Amniotic epithelial cell (primary cell): ENCODE measurements at places on chromosomes 4 and X.

DNA sequence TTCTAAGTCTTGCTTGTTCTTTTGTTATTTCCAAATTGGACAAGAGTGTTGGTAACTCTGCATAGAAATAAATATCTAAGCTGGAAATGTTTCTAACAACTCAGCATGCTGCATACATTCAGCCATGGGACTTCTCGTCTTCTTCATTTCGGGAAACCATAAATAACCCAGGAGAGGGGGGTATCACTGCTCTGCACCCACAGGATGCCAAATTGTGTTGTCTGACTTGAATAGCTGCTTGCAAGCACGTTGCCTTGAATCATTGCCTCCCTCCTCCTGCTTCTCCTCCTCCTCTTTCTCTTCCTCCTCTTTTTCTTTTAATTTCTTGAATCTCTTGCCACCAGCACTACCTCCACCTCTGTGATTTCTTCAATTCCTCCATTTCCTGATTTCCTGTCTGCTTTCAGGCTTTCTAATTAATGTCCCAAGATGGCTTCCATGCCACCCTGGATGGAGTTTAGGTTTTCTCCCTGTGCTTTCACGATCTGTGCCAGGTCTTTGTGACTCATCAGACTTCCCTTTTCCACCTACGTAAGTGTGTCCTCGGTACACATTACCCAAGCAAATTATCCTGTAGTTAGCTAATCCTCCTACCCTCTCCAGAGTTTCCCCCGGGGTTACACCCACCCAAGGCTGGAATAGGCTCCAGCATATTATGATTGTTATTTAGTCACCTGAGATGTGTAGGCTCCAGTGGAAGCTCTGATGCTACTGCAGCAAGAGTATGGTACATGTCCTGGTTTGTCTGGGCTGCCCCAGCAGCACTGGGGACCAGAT lies 122.6 kb upstream of the VCX3B start:
- DNase-seq: peak; percentile 25

DNA sequence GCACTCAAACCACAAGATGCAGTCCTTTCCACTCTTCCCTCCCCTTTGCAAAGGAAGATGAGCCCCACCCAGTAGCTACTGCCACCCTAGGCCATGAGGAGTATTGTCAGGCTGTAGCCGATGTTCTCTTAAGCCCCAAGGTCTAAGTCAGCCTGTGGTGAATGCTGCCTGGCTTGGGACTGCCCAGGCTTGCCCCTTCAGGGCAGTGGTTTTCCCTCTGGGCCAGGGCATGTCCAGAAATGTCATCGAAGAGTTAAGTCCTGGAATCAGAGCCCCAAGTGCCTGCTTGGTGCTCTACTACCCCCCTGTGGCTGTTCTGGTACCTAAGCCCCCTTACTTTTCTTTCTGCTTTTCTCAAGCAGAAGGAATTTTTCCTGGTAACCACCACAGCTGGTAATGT lies 11.8 kb upstream of the PGK1 start:
- peak; percentile 21 for DNase-seq

GRCh38 chrX:45756557-45756956 lies 555.9 kb upstream of the DIPK2B start:
- no peak for DNase-seq

- DNase-seq: no peak
Observed at GRCh38 chrX:150941580-150941979, 41.6 kb upstream of the HMGB3 start.

DNA sequence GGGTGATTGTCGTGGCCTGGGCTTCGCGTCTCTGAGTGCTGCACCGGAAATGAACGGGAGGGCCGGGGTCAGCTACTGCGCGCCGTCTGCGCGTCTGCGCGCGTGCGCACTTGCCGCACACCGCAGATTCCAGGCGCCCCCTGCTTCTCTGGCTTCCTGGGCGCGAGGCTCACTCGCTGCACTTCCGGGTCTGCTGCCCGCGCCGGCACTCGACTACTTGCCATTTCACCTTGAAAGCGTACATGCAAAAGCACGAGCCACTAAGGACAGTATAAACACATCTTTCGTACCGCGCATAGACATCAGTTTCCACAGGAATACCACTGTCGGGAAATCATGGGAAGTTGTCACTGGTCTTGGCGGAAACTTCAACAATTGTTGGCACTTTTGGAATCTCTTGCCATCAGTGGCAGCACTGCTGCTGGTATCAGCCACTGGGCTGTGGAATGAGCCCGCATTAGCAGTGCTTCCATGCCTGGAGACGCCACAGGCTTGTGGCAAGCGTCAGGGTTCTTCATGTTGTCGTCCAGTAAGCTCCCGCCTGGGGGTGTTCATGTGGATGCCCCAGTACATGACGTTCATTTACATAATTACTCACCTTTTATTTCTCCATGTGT lies at the start of gene SUPT20HL2:
Gene SUPT20HL2, minus strand, starts transcription at position 51 of the 617 bp plus-strand sequence. CDS start 754 bp downstream, outside the sequence.
- DNase-seq: no peak

GRCh38 chrX:123348468-123348867 lies 164.4 kb downstream of the GRIA3 start:
- DNase-seq: no peak

GRCh38 chrX:281166-281999 lies at the start of gene PLCXD1:
Gene PLCXD1, plus strand, starts transcription at chrX:281381. Its CDS starts 2,807 bp downstream, at chrX:284188.
- DNase-seq: peak; percentile 42

DNA sequence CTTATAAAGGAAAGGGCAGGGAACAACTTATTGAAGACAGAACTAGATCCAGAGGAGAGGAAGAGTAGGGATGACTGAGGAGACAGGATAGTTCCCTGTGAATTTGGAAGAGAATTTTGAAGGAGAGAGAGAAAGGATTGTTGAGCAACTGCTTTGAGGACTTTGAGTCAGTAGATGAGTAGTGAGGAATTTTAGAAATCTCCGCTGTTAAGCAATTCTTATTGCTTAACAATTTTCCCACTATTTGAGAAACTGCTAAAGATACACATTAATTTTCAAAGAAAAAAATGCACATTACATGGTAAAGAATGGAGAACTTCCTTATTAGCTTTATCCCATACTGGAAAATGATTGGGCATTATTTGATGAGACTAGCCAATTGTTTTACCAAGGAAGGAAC lies 116.3 kb upstream of the NRK start:
- DNase-seq: peak; percentile 86

DNA sequence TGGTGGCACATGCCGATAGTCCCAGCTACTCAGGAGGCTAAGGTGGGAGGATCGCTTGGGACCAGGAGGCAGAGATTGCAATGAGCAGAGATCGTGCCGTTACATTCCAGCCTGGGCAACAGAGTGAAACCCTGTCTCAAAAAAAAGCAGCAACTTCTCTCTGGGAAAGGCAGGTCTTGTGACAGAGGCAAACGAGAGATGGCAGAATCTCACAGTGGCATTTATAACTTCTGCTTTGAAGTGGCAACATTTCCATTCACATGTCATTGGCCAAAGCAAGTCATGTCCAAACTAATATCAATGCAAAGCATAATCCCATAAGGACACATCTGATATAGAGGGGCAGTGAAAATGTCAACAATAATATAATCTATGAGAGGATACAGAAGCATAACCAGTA lies 79.8 kb downstream of the PPEF2 start:
- DNase-seq: no peak

GRCh38 chr4:33837043-33837838 lies 2407.1 kb downstream of the ARAP2 start:
- DNase-seq: peak; percentile 88

- peak; percentile 45 for DNase-seq
Observed at GRCh38 chrX:140712413-140713173, 3.0 kb downstream of the LINC00632 start.

- peak; percentile 13 for DNase-seq
Observed at GRCh38 chrX:23993012-23993633, 33.9 kb downstream of the KLHL15 start.

- DNase-seq: peak; percentile 43
Observed at GRCh38 chr4:4269856-4270255, 20.1 kb downstream of the LYAR start.

GRCh38 chr4:181646864-181647263 lies 596.3 kb upstream of the TENM3 start:
- peak; percentile 43 for DNase-seq

DNA sequence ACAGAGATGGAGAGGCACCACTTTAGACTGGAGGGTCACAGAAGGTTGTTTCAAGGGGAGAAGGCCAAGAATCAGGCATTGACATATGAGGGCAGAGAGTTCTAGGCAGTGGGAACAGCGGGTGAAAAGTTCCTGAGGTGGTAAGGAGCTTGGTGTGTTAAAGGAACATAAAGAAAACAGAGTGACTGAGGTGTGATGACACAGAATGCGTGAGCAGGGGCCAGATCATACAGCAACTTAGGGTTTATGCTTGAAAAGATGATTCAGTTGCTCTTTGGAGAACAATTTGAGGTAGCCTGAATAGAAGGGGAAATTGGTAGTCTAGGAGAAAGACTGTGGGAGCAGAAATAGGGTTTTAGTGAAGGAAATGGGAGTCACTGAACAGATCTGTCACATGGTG lies 179.2 kb downstream of the AMELX start:
- DNase-seq: no peak

DNA sequence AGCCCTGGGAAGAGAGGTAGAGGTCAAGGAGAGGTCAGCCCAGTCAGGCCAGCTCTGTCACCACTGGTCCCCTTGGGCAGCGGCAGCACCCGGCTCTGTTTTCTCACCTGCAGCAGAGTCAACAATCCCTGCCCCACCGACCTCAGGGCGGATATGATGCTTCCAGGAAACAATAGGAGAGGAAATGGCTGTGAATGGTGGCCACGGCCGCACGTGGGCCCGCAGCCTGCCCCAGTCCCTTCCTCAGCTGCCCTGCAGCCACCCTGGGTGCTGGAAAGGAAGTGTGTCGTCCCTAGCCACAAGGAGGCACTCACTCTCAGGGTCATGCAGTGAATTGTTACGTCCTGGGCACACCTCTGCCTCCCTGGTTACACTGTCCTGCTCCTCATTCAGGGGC lies 92.5 kb upstream of the ENPP6 start:
- DNase-seq: no peak

DNA sequence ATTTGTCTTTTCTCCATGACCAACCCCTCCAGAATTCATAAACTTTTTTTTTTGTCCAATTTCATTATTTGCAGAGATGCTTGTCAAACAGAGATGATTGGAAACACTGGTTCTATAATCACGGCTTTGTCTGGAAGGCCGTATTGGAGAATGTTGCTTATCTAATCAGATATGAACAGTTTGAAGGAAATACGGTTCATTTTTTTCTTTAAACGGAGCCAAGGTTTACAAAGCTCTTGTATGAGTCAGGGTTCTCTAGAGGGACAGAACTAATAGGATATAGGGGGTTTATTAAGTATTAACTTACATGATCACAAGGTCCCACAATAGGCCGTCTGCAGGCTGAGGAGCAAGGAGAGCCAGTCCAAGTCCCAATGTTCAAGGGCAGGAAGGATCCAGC lies 1415.8 kb downstream of the C4orf33 start:
- no peak for DNase-seq

DNA sequence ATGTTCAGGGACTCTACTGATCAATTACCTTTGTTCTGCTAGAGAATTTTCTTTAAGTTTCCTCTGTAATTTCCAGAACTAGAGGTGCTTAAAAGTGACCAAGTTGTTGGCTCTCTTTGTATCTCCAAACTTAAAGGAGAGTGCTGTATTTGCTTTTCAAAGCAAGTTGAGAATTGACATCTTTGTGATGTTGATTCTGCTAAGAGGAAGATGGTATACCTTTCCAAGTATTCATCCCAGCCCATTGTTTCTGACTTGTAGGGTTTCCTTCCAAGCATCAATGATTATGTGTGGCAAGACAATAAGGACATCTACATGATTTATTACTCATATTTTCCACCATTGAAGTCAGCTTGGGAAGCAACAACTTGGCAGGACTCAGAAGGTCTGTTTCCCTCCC lies 190.6 kb downstream of the GC start:
- no peak for DNase-seq

DNA sequence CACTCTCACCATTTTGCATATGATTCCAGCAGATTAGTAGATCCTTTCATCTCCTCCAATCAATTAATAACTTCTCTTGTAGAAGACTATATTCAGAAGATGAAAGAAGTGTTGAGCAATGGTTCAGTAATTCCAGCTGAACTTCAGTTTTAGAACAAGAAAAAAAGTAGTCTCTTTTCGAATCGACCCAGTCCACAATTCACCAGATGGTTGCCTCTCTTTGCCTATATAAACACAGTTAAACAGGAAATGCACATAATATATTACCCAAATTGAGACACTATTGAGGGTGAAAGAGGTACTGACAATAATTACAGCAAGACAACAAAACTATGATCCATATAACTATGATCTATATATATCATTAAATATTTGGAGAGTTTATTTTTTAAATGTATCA lies 16.8 kb upstream of the FAM241A start:
- DNase-seq: no peak

GRCh38 chrX:17374619-17375366 lies at the start of gene NHS:
Gene NHS, plus strand, starts transcription at chrX:17375200. Its CDS starts 558 bp downstream, at chrX:17375758.
- no peak for DNase-seq

DNA sequence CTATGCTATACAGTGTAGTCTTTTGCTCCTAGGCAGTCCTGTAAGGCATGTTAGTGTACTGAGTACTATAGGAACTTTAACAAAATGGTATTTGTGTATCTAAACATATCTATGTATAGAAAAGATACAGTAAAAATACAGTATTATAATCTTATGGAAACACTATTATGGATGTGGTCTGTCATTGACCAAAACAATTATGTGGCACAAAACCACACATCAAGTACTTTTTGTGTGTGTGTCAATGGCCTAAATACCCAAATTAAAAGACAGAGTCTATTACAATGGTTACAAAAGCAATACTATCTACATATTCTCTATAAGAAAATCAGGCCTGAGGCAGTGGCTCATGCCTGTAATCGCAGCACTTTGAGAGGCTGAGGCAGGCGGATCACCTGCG lies 610.2 kb upstream of the NDST4 start:
- DNase-seq: no peak

DNA sequence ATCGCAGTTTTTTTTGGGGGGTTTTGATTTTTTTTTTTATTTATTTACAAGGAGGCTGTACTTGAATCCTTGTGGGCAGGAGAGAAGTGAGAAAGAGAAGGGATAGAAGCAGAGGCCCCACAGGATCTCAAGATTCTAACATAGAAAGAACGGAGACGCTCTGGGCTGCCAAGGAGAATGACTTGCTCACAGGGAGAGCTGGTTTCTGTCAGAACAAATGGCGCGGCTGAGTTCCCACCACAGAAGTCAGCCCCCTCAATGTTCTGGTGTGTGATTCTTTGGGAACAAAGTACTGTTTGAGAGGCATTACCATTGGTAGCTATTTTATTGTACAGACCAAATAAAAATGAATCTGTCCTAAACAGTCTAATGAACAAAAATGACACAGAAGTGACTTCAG lies 80.6 kb downstream of the ATXN3L start:
- DNase-seq: peak; percentile 39

DNA sequence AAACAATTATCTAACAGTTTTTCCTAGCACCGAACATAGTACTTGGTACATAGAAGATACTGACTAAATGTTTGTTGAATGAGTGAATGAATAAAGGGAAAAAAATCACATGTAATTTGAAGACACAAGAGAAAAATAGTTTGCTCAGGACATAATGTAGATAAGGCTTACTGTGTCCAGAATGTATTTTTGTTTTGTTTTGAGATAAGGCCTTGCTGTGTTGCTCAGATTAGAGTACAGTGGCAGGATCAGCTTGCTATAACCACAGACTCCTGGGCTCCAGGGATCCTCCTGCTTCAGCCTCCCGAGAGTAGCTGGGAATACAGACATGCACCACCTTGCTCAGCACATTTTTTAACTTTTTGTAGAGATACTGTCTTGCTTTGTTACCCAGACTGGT lies 6.5 kb downstream of the FAM199X start:
- peak; percentile 38 for DNase-seq

GRCh38 chrX:10041383-10041782 lies 74.2 kb downstream of the CLDN34 start:
- DNase-seq: no peak
